Thoracic aorta endothelial cell (primary cell): ENCODE measurements at places on chromosomes 1 and 21. TPM values are rescaled to one million over a fixed set of nuclear protein-coding genes. Genes with fewer than 3 reads are reported as not detected.

Gene KIF26B
- total RNA-seq: under 0.01 and 0.14 TPM in 2 replicates

Gene BCAR3
- total RNA-seq: 52.9 and 54.1 TPM in 2 replicates

Gene MYOG
- total RNA-seq: not detected in 2 replicates

Gene FCMR
- total RNA-seq: 0.14 TPM in 1 of 2 replicates, not detected in the other

Gene HS2ST1
- total RNA-seq: 38.7 and 44.2 TPM in 2 replicates

Gene RGS7
- total RNA-seq: 0.53 and 2.2 TPM in 2 replicates

Gene ABCB10
- 28.9 and 35.5 TPM in 2 replicates for total RNA-seq

Gene EFNA3
- 0.66 and 1.9 TPM in 2 replicates for total RNA-seq

Gene RASSF5
- total RNA-seq: 0.40 and 1.5 TPM in 2 replicates

Gene TCP10L
- total RNA-seq: 0.13 TPM in 1 of 2 replicates, not detected in the other

Gene LZIC
- total RNA-seq: 42.9 and 47.2 TPM in 2 replicates

Gene ZDHHC18
- 9.4 and 18.3 TPM in 2 replicates for total RNA-seq

Gene ATAD3A
- total RNA-seq: 46.1 TPM in 2 replicates

Gene KIF14
- 22.5 and 30.3 TPM in 2 replicates for total RNA-seq

Gene S100A3
- 0.53 and 0.79 TPM in 2 replicates for total RNA-seq

Gene LIN28A
- not detected in 2 replicates for total RNA-seq

Gene TAS1R1
- total RNA-seq: 0.07 TPM in 1 of 2 replicates, not detected in the other

Gene GPA33
- total RNA-seq: not detected in 2 replicates

Gene SPRR1B
- not detected in 2 replicates for total RNA-seq

Gene PBXIP1
- total RNA-seq: 41.5 and 42.0 TPM in 2 replicates

Gene TEDDM1
- total RNA-seq: not detected in 2 replicates

Gene RAB3B
- 15.1 and 40.8 TPM in 2 replicates for total RNA-seq

Gene EFNA1
- total RNA-seq: 30.5 and 45.1 TPM in 2 replicates

Gene LCE6A
- total RNA-seq: not detected in 2 replicates

Gene OR10Z1
- not detected in 2 replicates for total RNA-seq

Gene DIRAS3
- total RNA-seq: 0.22 and 0.66 TPM in 2 replicates

Gene EDN2
- total RNA-seq: not detected in 2 replicates

Gene LCE1B
- 0.22 TPM in 1 of 2 replicates, not detected in the other for total RNA-seq

Gene CYP2J2
- 0.22 and 0.27 TPM in 2 replicates for total RNA-seq

Gene LMNA
- total RNA-seq: 677 and 814 TPM in 2 replicates

Gene HHIPL2
- under 0.01 and 0.07 TPM in 2 replicates for total RNA-seq

Gene CFHR2
- total RNA-seq: not detected in 2 replicates
